Activated CD4-positive, CD25-positive, alpha-beta regulatory T cell treated with anti-CD3 and anti-CD28 coated beads, Interleukin-2, amount 50 U/mL, for 24 hours (primary cell): ENCODE measurements at places on chromosomes 6 and 20.
A peak's percentile ranks its signal among the peaks of the same experiment; 100 is the strongest.

GRCh38 chr20:1697592-1697991 lies 40.0 kb upstream of the SIRPG start:
- ATAC-seq: no peak

- no peak for ATAC-seq
Observed at GRCh38 chr20:44253528-44253927, 6.4 kb downstream of the GDAP1L1 start.

DNA sequence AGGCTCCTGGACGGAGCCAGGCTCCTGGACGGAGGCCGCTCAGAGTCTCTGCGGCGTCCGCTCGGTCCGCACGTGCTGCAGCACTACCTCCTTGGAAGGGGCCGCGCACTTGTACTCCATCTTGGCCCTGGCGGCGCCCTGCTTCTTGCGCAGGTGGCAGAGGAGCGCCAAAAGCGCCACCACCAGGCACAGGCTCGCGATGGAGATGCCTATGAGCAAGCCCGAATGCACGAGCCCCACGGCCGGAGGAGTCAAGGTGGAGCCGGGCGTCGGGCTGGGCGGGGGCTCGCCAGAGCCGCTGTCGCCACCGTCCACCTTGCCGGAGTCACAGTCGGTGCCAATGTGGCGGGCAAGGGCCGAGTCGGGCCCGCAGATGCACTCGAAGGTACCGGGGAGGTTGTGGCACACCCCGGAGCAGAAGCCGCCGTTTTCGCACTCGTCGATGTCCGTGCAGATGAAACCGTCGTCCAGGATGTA lies 1.7 kb downstream of the THBD start:
- no peak for ATAC-seq

DNA sequence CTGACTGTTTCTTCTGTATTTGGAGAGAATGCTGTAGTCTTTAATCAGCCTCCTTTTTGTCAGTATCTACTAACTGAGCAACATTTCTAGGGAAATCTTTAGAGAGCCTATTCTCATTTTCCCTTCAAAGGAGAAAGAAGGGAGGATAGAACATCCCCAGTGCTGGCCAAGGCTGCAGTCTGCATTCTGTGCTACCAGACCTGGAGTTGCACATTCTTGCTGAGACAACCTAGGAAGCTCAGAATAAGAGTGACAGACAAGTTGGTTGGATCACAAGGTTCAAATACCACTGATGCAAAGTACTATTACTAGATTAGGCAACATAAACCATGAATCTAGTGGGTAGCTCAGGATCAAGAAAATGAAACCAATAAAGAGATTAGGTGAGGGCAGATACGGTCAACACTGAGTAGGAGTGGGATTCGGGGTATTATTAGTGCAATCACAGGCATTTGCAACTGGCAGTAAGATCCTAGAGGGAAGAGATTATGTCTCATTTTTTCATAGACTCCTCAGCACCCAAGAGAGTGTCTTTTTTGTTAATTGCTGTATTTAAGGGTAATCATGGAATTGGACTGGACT lies 213.5 kb upstream of the FAM83B start:
- ATAC-seq: no peak

GRCh38 chr6:126134491-126134890 lies 148.2 kb downstream of the TRMT11 start:
- no peak for ATAC-seq

DNA sequence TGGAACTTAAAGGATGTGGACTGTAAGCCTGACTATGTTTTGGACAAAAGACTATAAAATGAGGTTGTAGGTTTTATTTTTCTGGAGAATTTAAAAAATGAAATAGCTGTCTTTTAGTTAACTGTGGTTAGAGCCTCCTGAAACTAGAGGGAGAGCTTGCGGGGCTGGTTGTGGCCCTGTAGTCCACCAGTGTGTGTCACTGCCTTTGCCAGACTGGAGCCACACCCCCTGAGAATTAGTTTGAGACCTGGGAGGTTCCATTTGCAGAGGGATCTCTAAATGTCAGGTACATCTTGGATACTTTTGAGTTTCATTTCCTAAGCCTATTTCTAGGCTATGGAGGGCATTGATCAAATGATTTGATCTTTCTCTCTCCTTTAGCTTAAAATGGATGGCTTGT lies 20.8 kb downstream of the ZC2HC1B start:
- no peak for ATAC-seq

GRCh38 chr6:142416179-142416578 lies 114.4 kb downstream of the ADGRG6 start:
- no peak for ATAC-seq

- no peak for ATAC-seq
Observed at GRCh38 chr6:168834042-168834587, 393.1 kb downstream of the SMOC2 start.

GRCh38 chr20:43682446-43682845 lies 15.5 kb downstream of the MYBL2 start:
- no peak for ATAC-seq

DNA sequence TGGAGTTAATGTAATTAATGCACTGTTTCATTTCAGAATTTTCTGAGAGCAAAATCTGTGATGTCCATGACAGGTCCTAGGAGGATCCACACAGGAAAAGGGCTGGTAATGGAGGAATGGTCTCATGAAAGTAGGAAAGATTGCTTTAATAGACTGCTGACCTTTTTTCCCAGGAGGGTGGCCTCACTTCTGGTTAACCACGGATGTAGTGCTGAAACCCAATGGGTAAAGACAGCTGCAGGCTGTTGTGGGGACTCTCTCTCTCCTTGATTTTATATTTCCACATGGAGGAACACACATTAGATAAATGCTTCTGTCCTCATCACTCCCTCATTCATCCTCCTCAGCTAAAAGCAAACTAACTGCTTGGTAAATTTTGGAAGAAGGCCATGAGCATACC lies 23.6 kb upstream of the RIPOR2 start:
- ATAC-seq: no peak

GRCh38 chr6:137226697-137227096 lies 7.5 kb upstream of the IFNGR1 start:
- ATAC-seq: no peak

GRCh38 chr20:17560344-17561074 lies 9.4 kb upstream of the DSTN start:
- peak; percentile 40 for ATAC-seq

DNA sequence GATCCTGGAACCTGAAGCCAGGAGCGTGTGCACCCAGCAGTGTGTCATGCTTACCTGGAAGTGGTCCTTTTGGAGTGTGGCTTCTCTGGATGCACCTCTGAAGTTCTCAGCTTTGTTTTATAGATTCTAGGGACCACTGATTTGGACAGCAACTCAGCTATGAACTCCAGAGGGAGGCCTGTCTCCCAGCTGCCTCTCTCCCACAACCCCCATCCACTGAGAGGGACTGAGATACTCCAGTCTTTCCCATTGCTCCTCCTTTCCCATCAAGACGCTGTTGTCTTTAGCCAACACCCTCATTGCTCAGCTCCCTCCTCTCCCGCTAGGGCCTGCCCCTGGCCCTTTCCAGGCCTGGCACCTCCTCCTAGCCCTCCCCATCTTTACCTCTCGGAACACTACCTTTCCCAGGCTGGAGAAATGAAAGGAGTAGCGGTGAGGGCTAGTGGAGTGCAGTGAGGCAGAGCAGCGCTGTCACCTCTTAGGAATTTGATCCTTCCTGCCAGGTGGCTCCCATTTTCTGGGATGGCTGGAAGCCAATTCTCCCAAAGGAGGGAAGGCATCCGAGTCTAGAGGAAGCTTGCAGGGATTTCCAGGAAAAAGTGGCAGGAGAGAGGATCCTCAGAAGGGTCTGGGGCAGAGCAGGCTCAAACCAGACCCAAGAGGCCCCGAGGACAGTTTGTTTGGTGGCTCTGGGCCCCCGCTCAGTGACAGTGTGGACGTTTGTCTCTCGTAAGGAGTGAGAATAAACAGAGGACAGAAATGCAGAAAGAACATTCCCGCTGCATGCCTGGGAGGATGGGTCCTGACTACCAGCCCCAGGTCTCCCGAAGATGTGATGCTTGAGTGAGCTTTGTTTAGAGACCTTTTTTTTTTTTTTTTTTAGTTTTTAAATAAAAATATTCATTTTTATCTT lies at the start of gene LRRN4:
TSS of gene LRRN4 (minus strand) at position 285 of the 913 bp plus-strand sequence. CDS start 1,261 bp downstream, outside the sequence.
- ATAC-seq: no peak

GRCh38 chr20:37711001-37711400 lies 17.2 kb downstream of the CTNNBL1 start:
- no peak for ATAC-seq

DNA sequence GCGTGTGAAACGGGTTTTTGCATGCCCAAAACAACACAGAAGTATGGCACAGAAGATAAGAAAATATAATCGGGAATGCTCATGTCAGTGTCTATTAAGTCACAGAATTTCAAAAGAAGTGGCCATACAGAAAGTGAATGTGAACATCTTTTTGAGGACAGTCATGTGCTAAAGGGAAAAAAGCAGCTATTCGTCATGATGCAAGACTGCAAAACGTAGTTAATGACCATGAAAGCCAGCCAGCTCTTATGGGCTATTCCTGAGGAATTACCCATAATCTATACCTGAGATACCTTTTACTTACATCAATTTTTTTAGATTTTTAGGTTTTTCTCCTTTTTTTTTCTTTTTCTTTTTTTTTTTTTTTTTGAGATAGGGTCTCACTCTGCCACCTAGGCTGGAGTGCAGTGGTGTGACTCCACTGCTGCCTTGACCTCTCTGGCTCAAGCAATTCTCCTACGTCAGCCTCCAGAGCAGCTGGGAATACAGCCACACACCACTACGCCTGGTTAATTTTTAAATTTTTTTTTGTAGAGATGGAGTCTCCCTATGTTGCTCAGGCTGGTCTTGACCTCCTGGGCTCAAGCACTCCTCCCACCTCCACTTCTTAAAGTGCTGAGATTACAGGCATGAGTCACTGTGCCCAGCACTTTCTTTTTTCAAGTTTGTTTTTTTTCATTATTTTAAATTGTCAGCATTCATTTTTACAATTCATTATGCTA lies 18.1 kb upstream of the ZBP1 start:
- no peak for ATAC-seq

GRCh38 chr6:63549076-63549475 lies 23.2 kb upstream of the LOC128125822 start:
- no peak for ATAC-seq

DNA sequence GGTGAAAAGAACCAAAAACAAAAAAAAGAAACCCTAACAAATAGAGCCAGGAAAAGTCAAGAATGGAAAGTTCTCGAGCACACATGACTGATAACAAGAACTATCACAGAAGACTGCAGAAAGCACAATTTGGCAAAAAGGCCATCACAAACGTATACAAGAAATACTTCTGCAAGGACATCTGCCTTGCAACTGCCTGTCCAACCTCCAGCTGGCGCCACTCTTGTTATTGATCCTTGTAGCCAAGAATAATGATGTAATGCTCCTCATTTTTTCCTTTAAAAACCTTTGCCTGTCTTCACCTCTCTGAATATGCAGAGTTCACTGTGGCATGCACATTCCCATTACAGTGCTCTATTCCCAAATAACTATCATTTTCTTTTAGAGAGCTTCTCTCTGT lies 87.9 kb upstream of the BMP5 start:
- ATAC-seq: no peak

GRCh38 chr6:113823916-113824315 lies 33.2 kb upstream of the MARCKS start:
- ATAC-seq: no peak

DNA sequence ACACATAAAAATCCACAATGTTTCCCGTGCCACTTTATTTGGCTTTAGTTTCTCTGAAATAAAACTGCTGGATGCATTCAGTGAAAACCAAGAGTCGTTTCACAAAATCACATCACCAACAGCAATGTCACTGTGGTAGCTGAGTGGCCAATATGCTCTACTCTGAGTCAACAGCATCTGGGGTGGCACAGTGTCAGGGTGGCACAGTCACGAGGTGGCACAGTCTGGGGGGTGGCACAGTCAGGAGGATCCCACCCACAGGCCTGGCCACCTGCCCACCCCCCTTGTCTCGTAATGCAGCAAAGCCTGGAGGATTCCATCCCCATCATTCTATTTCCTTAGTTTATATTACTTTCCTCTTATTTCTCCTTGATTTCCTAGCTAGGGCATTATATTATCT lies 87.0 kb downstream of the ANKRD60 start:
- no peak for ATAC-seq

- ATAC-seq: no peak
Observed at GRCh38 chr6:137148306-137149034, 25.0 kb downstream of the IL22RA2 start.

GRCh38 chr6:170276369-170277057 lies 14.4 kb downstream of the DLL1 start:
- ATAC-seq: no peak

DNA sequence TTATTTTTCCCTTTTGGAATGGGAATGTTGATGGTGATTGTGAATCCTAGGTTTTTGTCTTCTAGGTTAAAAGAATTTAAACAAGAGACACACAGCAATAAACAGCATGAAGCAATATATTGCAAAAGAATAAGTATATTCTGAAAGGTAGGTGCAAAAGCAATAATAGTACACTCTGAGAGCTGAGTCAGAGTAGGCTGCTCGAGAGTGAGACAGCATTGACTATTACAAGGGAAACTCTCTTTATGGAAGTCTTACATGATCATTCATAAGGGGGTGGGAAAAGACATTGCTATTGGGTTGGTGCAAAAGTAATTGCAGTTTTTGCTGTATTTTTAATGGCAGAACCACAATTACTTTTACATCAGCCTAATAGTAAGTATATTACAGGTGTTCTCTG lies 25.0 kb downstream of the FBXO5 start:
- ATAC-seq: no peak

- ATAC-seq: peak; percentile 70
Observed at GRCh38 chr6:25660512-25660911, 8.5 kb downstream of the SCGN start.

- ATAC-seq: no peak
Observed at GRCh38 chr6:146224988-146225387, 196.1 kb downstream of the GRM1 start.

DNA sequence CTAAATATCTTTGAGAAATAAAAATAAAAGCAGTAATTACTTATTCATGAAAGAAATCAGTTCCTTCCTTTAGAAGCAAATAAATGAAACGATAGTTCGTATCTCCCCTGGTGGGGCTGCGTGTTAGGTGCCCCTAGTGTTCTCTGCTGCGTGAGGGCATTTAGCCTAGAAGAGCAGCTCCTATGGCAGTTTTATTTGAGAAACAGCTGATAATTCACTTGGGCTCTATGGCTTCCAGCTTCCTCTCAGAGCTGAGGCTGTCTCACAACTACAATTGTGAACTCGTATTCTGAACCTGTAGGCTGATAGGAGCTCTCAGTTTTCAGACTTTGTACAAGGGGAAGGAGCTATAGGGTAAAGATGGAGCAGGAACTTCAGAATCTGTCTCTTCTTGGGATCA lies 540.0 kb upstream of the MAP3K7 start:
- no peak for ATAC-seq

GRCh38 chr20:25571240-25571639 lies 14.1 kb downstream of the NINL start:
- no peak for ATAC-seq

DNA sequence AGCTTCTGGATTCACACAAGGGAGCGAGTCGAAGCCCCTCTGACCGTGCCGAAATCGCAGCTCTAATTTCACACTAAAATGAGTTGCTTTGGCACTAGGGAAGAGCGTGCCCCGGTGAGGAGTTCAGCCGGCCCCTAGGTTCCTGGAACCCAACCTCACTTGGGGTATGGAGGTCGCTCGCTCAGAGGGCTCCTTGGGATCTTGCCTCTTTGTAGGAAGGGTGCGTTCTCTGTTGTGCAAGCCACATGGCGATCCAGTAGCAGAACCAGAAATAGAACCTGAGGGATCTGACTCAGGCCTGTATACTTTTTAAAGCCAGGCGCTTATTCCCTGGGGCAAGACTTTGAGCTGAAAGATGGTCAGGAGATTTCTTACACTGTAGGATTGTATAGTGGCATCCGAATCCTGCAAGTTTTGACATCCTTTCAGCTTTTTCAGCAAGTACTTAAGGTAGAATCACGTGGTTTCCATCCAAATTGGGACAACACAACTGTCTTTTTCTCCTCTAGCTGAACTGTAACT lies 861 bp upstream of the RALGAPA2 start:
- no peak for ATAC-seq
